ENCODE measurements at places on chromosomes 4 and X.

GRCh38 chrX:74117962-74118902 lies 185.7 kb upstream of the ZCCHC13 start:
- no peaks in the 10 kb centered on the region for H3K27me3 ChIP-seq
- no peak overlapping the region for H3K4me3 ChIP-seq
- H3K4me1 ChIP-seq: no peaks in the 10 kb centered on the region
- no peak for DNase-seq

- no peaks in the 10 kb centered on the region for H3K36me3 ChIP-seq
- no peaks in the 10 kb centered on the region for H3K4me1 ChIP-seq
- H3K27me3 ChIP-seq: no peaks in the 10 kb centered on the region
- no peak for DNase-seq
- H3K4me3 ChIP-seq: no peak overlapping the region
Observed at GRCh38 chrX:14946606-14947155, 73.5 kb downstream of the MOSPD2 start.

DNA sequence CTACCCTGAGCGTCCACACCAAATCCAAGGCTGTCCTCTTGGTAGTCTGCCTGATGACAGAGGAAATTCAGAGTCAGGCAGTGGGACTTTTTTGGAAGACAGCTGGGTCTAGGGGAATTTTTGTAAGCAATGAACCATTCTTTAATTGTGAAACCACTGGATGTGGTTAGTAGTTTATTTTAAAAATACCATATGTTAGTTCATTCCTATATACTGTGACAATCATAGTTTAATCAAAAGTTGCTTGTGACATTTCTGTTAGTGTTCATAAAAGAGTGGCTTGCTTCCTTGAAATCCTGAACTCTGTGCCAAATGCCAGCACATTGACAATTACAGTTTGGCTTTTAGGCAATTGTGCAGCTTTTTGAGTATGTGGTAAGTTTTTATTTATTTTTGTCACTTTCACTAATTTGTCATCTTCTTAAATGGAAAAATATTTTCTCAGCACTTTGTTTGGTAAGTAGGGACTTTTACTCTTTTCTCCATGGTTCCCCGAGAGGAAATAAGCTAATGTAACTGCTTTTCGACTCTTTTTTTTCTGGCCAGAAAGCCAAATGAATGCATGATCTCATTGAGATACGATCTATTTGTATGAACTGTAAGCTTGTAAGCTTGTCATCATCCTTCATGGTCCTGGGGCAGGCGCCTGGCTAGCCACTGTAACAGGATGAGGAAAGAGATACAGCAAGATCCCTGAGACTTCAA lies 72.6 kb upstream of the SLC4A4 start:
- H3K27ac ChIP-seq: no peak overlapping the region
- H3K4me3 ChIP-seq: no peak overlapping the region
- H3K27me3 ChIP-seq: no peaks in the 10 kb centered on the region
- DNase-seq: no peak
- H3K4me1 ChIP-seq: peaks cover 14% of the 10 kb centered on the region

DNA sequence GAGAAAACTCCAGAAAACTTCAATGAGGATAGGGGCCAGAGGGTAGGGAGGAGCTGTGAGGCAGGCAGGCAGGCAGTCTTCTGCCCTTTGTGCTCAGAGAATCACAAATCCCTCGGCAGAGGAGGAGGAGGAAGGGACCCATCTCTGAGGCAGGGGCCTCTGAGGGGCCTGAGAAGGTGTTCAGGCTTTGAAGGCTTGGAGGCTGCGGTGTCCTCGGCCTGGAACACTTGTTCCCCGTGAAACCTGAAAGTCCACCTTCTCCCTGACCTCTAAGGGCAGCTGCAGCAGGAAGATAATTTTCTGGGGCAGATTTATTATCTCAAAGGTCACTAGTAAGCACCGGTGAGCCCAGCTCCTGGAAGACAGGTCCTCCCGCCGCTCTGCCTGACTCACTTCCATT lies 200.3 kb upstream of the BCOR start:
- H3K4me3 ChIP-seq: no peak overlapping the region
- no peaks in the 10 kb centered on the region for H3K36me3 ChIP-seq
- H3K4me1 ChIP-seq: no peaks in the 10 kb centered on the region

GRCh38 chr4:38279650-38280322 lies 319.6 kb downstream of the PTTG2 start:
- no peaks in the 10 kb centered on the region for H3K36me3 ChIP-seq
- H3K4me1 ChIP-seq: no peaks in the 10 kb centered on the region
- no peak for DNase-seq
- no peaks in the 10 kb centered on the region for H3K27me3 ChIP-seq
